ENCODE measurements at places on chromosomes 3 and 15.

GRCh38 chr3:99901200-99901926, 83.7 kb downstream of the CMSS1 start:
- DNase-seq: no peak

- no peak for DNase-seq
These were observed 949.0 kb upstream of the SEMA6D start for GRCh38 chr15:46768287-46768686.

DNA sequence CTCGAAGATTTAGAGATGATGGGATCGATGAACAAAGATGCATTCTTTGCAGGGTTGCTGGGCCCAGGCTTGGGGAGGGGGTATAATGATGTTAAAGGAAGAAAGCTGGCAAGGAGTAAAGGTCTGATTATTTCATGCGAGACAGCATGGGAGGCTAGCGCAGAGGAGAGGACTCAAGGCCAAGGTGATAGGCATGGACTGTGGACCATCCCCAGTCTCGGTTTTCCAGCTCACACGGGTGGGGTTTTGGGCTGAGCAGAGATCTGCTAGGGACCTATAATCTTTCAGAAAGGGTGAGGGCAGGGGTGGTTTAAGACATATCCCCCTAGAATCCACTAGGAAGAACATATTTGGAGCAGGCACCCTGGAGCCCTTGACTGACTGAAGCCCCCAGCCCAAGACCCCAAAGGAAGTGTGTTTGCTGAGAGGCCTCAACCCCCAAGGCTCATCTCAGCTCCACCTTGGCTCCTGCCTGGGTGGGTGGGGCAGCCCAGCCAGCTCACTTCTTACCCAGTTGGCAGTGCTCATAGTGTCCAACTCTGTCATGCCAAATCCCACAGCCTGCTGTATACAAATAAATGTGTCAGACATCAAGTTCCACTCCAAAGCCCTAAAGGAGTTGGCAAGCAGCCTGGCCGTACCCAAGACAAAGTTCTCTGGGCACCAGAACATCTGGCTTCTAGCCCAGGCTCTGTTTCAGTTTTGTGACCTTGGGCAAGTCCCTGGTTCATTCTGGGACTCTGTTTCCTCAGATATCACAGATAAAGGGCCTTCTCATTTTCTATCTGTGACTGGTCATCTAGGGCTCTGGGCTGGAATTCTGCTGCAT, 17.9 kb downstream of the ACSBG1 start:
- DNase-seq: no peak

GRCh38 chr15:29048011-29048410, 162.2 kb downstream of the APBA2 start:
- no peak for DNase-seq

DNA sequence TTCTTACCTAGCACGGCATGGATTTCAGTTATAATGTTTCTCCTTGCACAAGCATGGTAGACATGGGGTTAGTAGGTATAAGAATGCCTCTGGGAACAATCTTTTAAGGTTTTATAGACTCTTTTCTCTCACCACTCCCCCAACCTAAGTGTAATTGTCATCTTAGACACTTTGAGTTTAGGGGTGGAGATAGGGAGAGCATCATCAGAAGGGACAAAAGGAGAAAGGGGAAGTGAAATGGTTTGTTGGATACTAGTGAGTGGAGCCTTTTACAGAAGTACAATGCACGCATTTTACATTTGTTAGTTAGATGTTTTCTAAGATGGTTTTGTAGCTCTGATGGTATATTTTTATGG, 189.2 kb downstream of the TP63 start:
- no peak for DNase-seq

All from stimulated activated CD4-positive, alpha-beta T cell treated with anti-CD3 and anti-CD28 coated beads, Interleukin-1b, Interleukin-23, amount 100 ng/mL, for 1 hour (primary cell).